CD4-positive, alpha-beta T cell treated with Interleukin-2 at 100 ng/mL for 4 hours (primary cell): ENCODE measurements at places on chromosomes 1 and 21.

- DNase-seq, result no peak
Measured at GRCh38 chr21:43818685-43819084, 29.3 kb downstream of the RRP1 start.

DNA sequence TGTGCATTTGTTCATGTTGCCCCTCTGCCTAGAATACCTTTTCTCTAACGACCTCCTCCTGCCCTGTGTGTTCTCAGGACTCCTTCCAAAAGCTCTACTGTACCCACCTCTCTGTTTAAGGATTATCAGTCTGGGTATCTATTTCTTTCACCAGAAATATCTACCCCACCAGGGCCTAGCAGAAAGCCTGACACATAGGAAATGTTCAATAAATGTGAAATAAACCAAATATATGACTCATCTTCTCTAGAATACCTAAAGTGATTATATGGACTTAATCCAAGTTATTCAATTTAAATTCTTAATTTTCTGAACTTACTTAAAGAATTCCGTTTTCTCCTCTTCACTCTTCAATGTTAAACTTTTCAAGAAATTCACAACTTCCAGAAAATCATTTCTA lies 27.1 kb downstream of the SCYL3 start:
- no peak for DNase-seq

- no peak for DNase-seq
Measured at GRCh38 chr1:204891860-204892259, 21.2 kb downstream of the NFASC start.

GRCh38 chr1:204545202-204545601 lies 29.0 kb downstream of the MDM4 start:
- no peak for DNase-seq

DNA sequence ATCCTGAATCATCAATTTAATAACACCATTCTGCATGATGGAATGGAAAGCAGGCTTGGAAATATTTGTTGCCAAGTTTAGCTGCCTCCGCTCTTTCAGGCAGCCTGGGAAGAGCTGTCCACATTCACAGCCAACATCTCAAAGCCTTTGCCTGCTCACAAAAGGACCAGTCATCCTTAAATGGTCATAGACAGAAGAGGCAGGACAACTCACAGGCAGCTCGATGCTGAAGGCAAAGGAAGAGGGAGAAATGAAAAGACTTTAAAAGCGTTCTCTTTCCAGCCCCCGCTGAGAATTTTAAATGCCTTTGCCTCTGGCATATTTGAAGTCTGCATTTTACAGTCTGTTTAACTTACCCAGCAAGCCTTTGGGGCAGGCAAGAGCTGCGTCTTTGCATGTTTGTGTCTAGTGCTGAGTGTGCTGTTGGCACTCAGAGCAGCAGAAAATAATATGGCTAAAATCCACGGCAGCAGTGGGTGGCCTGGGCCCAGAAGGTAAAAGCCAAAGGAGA lies 68.9 kb downstream of the NMNAT2 start:
- no peak for DNase-seq

GRCh38 chr1:116020668-116021272 lies 44.5 kb downstream of the SLC22A15 start:
- peak; percentile 39 for DNase-seq

DNA sequence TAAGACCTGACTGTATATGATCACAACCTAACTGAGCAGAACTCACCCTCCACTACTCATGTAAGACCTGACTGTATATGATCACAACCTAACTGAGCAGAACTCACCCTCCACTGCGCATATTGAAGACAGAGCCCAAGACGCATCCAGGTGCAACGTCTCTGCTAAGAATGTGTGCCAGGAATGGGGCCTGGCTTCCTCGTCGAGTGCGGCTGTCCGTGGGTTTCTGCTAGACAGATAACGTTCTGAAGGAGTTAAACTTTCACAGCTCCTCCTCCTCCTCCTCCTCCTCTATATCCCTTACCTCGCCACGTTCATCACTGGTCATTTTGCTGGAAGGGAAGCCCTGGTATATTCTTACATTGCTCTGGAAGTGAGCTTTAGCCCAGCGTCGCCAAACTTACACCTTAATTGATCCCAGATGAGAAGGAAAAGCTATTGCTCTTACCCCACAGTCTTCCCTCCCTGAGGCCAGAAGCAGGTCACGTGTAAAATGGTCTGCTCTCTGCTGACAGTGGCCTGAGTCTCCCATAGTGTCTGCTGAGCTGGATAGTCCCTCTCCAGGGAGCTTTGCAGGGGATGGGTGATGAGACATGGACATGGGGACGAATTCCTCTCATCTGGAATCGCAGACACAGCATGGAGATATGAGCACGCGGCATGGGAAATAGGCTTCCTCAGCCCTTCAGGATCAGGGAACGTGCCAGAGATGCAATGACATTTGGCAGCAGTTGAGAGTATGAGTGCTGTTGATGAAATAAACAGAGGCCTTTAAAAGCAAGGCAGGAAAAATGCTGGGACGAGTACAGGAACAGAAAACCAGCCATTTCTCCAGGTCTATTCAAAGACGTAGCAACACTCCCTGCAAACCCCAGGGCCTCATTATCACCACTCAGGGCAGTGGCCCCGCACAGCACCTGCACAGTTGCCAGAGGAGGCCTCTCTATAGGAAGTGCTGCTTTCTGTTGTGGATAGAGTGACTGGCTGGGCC lies 528.1 kb downstream of the KIF26B start:
- no peak for DNase-seq

- no peak for DNase-seq
Measured at GRCh38 chr1:3469104-3469848, 14.8 kb downstream of the ARHGEF16 start.

- DNase-seq, result no peak
Measured at GRCh38 chr21:36913247-36914169, 53.0 kb downstream of the HLCS start.

DNA sequence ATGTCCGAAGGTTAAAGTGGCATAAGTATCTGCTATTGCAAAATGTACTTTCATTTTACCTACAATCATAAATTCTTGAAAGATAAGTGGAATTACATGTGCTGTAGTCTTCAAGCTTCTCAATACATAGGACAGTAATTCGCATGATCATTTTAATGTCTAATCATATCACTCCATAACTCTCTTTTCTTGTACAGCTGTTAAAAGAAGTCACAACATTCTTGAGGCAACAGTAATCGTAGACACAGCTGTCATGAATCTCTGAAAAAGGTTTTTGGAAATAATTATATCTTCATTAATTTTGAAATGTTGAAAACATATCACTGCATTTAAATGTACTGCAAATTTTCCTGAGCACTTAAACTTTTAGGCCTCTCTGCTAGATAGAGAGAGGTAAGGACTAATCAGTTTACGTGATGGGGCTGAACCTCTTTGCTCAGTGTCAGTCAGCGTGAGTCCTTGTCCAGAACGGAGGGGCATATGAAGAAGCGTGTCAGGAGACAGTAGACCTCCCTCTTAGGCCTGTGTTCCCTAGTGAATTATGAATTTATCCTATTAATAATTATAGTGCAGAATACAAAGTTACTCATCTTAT lies 133.4 kb downstream of the NEK7 start:
- DNase-seq, result no peak

- no peak for DNase-seq
Measured at GRCh38 chr1:44934791-44935190, 51.6 kb downstream of the EIF2B3 start.
